T-helper 1 cell (primary cell): ENCODE measurements at places on chromosomes 7 and 10.
A peak's percentile ranks its signal among the peaks of the same experiment; 100 is the strongest.

- DNase-seq = no peak
These were observed 61.9 kb downstream of the TES start for GRCh38 chr7:116271963-116272886.

- no peak for DNase-seq
These were observed 136.6 kb downstream of the AHR start for GRCh38 chr7:17434841-17435692.

DNA sequence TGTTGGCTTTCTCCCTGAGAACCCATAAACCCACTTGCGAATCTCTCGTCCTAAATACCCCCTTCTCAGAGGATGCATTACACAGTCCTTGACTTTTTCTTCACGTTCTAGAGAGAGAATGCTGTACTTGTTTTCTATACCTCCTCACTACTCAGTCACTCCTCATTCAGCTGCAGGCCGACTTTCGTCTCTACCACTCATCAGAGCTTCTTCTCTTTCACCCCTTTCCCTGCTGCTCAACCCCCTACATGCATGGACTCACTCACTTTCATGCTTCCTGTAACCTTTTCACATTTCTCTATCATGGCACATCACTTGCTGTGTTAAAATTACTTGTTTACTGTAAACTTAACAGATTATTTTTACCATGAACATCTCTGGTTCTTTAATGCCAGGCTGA is 19.8 kb downstream of the MDFIC start:
- DNase-seq = no peak

DNA sequence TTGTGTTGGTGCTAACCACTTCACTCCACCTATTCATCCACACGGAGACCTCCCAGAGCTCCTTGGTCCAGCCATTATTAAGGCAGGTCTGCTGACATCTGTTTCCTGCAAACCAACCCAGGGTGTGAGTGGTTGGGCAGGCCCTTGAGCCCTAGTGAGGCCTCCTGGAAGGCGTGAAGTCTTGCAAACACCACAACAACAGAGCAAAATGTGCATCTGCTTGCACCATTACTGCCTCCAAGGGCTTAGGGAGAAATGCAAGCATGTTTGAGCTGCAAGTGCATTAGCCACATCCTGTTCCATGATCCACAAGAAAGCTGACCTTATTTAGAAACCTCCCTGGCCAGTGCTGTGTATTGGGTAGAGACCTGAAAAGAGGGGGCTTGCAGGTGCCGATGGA is 325.5 kb downstream of the GRID1 start:
- no peak for DNase-seq

DNA sequence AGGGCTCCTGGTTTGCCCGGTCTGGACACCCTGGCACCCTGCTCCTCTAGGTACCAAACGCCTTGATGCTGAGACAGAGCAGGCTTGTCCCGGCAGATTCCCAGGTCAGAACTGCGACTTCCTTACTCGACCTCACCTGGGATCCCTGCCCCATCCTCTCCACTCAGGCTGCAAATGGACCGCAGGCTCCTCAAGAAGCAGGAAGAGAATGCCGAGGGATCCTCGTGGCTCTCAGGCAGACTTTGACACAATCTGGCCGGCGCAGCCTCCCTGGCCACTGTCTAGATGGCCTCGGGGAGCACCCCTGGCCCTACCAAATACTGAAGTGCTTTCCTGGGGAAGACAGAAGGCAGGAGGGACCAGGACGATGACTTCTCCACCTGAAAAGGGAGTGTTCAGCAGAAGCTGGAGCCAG is 421 bp upstream of the NODAL start:
- DNase-seq = no peak

- no peak for DNase-seq
These were observed 18.5 kb upstream of the LMOD2 start for GRCh38 chr7:123637203-123637602.

DNA sequence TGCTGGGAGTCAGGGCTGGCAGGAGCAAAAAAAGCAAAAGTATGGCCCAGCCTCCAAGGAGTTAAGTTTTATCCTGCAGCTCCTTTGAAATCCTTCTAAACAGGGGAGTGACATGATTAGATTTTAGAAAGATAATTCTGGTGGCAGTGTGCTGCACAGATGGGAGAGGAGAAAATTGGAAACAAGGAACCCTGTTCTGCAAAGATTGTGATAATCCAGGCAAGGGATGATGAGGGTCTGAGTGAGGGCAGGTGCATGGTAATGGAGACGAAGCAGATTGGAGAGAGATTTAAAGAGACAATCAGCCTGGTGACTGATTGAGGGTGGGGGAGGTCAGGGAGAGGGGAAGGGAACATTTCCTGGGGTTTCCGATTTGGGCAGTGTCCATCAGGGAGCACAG is 444.7 kb upstream of the PODXL start:
- no peak for DNase-seq

GRCh38 chr10:114642729-114643128 is 15.3 kb downstream of the ABLIM1 start:
- no peak for DNase-seq

DNA sequence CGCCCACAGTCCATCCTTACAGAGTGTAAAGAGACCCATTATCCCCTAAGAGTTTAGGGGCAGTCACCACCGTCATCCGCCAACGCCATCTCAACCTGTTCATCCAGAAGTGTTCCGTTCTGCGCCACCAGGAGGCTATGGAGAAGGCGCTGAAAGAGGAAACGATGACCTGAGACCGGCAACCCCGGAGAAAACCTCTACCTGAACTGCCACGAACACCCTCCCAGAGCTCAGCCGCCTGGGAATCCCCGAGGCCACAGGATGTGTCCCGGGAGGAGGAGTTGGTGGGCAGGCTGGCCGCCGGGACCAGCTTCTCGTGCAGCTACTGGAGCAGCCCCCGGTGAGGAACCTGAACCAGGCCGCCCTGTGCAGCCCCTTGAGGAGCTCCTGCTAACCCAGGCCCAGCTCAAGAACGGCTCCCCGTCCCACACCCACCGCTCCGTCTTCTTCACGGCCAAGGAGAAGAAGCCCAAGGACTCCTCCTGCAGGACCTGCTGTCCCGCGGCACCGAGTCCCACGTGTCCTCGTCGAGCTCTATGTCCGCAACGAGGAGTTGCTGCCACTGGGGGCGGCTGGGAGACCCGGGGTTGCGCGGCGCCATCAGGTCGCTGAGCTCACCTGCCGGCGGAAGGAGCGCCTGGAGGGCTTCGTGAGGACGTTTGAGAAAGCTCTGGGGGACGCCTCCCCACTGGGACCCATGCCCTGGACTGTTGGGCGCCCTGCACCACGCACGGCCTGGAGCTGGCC is 21.1 kb upstream of the LANCL2 start:
- DNase-seq = no peak

GRCh38 chr10:60374836-60375235 is 14.8 kb downstream of the ANK3 start:
- no peak for DNase-seq

DNA sequence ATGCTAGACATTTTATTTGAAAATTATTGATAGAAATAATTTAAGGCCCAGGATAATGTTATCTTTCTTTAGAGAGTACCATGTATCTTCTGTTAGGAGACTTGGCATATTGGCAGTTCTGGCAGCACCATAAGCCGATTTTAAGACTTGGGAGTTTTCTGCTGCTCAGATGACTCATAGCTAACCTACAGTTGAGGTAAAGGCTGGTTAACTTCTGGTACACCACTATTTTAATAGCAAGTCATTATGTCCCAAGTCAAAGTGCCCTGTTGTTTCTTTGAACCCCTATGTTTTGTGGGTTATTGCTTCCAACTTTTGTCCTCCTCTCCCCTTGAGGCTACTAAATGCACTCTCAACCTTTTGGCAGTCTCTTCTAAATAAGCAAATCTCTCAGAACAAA is 25.2 kb downstream of the ATRNL1 start:
- no peak for DNase-seq

GRCh38 chr10:6200734-6201515 is 1.8 kb upstream of the PFKFB3 start:
- peak; percentile 14 for DNase-seq

DNA sequence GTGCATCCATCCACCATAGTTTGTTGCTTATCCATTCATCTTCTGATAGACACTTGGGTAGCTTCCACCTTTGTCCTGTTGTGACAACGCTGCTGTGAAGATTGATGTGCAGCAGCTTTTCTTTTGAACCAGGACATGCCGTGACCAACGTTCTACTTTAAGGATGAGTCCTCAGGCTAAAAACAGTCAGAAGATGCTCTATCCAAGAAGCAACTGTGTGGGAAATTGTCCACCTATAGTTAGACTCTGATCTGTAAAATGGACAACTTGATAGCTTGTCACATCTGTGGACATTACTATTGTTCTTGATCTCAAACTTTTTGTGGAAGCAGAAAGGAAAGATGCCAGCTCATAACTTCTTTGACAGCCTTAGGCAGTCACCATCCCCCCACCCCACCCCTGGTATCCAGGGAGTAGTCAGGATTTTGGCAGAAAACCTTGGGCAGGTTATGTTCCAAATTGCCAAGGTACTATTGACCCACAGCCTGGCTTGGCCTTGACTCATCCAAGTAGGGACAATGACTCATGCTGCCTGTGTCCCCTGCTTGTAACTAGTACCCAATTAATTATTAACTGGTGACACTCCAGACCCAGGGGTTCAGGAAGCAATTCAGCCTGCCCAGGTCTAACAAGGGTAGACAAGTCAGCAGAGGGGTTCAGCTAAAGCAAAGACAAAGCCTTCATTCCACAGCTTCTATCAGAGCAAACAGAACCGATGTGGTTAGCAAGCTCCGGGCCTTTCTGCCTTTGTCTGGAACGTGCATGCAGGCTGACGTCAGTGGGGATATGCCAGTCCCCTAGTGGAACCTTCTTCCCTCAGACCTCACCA is 99.6 kb upstream of the ANLN start:
- no peak for DNase-seq
